ENCODE measurements at places on chromosomes 12 and 14.

DNA sequence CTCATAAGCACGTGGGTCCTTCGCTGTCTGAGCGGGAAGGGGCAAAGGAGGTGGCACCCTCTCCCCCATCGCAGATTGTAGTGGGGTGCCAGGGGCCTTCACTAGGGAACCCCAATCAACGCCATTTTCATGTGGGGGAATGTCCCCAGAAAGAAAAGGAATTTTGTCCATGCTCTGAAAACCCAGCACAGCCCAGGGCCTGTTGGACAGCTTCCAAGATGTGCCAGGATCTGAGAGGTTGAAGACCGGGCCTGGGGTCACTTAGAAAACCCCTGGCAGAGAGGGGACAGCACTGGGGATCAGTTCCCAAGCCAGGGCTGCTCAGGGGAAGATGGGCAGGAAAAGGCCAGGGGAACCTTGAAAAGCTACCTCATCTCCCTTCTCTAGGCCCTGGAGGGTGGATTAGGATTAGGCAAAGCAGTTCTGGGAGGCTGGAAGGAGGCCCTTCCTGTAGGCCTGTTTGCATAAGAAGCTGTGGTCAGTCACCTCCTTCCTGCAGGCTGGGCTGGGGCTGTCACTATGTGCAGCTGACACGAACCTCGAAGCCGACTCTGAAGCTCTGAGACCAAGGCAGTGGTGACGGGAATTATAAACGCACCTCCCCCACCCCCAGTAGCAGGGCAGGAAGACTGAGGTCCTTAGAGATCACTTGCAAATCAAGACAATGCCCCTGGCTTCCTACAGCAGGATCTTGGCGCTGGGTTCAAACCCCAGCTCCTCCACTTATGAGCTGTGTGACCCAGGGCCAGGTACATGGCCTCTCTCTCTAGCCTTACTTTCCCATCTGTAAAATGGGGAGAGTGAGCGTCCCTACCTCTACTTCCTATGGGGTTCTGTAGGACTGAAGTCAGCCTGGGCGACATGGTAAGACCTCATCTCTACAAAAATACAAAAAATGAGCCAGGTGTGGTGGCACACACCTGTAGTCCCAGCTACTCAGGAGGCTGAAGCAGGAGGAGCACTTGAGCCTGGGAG lies 29.0 kb downstream of the TESC start:
- DNase-seq: no peak

- DNase-seq: no peak
Measured at GRCh38 chr12:6231359-6232268, 31.4 kb downstream of the CD9 start.

DNA sequence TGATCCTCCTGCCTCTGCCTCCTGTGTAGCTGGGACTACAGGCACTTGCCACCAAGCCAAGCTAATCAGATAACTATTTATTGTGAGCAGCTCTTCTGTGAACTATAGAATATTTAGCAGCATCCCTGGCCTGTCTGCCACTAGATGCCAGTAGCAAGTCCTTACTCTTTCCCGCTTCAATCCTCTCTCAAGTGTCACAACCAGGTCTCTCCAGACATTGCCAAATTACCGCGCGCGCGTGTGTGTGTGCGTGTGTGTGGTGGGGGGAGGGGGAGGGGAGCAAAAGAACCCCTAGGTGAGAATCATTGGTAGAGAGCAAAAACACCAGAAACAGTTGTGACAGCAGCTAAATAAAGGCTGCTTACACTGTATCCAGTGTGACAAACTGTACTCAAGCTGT lies 49.9 kb downstream of the PPP2R5E start:
- no peak for DNase-seq

- DNase-seq: no peak
Measured at GRCh38 chr12:51847643-51848325, 734 bp downstream of the FIGNL2 start.

DNA sequence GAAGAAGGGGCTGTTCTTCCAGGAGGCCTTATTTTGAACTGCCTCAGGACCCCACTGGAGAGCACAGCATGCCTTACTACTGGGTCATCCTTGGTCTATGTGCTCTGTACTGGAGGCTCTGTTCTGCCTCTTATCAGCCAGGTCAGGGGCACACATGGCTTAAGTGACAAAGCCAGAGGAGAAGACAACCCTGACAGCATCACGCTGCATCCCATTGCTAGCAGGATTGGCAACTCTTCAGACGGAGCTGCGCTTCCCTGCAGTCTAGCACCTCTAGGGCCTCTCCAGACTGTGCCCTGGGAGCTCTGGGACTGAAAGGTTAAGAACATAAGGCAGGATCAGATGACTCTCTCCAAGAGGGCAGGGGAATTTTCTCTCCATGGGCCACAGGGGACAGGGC lies 17.3 kb upstream of the TIGAR start:
- no peak for DNase-seq

GRCh38 chr14:39025250-39025809 lies 77.7 kb downstream of the SEC23A start:
- no peak for DNase-seq

- no peak for DNase-seq
Measured at GRCh38 chr12:38664661-38665269, 240.6 kb downstream of the CPNE8 start.

DNA sequence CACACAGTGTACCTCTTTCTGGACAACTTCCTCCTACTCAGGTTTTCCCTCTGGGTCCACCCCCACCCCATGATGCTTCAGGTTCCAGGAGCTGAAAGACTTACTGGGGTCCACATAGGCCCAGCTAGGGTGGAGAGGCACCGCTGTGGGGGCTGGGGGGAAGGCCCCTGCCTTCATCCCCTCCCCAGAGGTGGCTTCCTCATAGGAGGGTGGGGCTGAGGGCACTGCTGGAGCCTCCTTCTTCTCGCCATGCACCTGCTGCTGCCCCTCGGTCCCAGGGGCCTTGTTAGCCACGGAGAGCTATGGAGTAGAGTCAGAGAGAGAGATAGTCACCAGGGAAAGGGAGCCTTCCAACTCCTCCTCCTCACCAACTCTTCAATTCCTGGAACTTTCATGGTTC lies 2.7 kb downstream of the FAIM2 start:
- DNase-seq: no peak

- DNase-seq: no peak
Measured at GRCh38 chr14:91293281-91293680, 48.8 kb upstream of the GPR68 start.

DNA sequence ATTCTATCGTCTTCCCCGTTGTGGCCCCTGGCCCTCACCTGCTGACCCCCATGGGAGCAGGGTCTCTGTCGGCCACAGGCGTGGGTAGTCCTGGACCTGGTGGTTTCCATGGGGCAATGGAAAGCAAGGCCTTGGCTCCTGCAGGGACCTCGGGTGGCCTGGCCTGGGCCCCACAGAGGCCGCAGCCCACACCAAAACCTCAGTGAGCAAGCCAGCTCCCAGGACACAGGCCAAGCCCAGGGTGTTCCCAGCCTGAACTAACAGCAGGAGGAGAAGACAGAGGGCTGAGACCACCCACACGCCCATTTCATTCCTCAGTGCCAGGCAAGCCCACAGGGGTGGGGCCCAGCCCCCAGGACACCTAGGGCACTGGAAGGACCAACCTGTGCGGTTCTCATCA lies 16.9 kb downstream of the ABCB9 start:
- no peak for DNase-seq

- DNase-seq: no peak
Measured at GRCh38 chr12:124086299-124086898, 113.4 kb downstream of the ZNF664 start.

DNA sequence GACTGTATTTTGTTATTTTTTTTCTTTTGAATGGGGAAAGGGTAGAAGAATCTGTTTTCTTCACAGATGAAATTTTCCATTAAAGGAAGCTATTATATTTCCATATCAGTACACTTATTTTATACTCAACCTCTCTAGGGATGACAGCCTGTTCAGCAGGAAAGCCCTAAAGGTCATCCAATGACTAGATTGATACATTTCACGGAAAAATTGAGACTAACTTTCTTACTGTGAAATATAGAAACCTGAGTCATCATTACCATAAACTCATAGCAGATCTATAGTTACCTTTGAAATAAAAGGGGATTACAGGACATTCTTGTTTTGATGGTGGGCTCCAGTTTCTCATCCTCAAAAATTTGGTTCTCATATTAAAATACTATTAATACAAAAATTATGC lies 36.1 kb upstream of the PTCSC3 start:
- DNase-seq: no peak
